Kidney (tissue), 22 donors: ENCODE measurements at places on chromosomes 16 and 17. TPM values are rescaled to one million over a fixed set of nuclear protein-coding genes. Genes with fewer than 3 reads are reported as not detected.
A peak's percentile ranks its signal among the peaks of the same experiment; 100 is the strongest.

Gene PDIA2
- total RNA-seq, result not detected

Gene SULT1A1
- total RNA-seq, result 20.7 TPM

Gene PKMYT1
- 2.2 TPM for total RNA-seq

Gene ITGA2B
- total RNA-seq, result 1.7 TPM

Gene ERN2
- not detected for total RNA-seq

Gene CHAD
- total RNA-seq, result 0.22 TPM

Gene EPN3
- 5.0 TPM for total RNA-seq

Gene C16orf96
- total RNA-seq, result 0.16 TPM

Gene LDHD
- total RNA-seq, result 14.7 TPM

DNA sequence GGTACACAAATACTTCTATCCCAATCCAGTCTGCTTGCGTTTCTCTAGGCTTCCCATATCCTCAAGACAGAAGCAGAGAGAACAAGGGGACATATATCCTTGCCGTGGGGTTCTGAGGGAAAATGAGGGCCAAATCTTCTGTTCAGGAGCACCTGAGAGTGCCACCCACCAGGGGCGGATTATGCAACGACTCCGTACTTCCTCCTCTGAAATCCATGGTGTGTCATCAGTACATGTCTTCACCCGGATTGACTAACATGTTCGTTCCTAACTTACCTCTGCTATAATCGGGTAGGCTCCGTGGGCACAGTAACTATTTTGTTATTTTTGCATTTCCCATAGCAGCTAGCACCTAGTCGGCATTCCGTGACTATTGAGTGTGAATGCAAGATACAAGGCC is 7.8 kb upstream of the ZNF200 start:
- DNase-seq, result no peak

- no peak for DNase-seq
Observed at GRCh38 chr17:45433159-45433535, 477 bp upstream of the ARHGAP27 start.

GRCh38 chr17:3879591-3880417 is 13.0 kb downstream of the CAMKK1 start:
- no peak for DNase-seq

- no peak for DNase-seq
Observed at GRCh38 chr16:57062329-57062728, 30.1 kb upstream of the CPNE2 start.

DNA sequence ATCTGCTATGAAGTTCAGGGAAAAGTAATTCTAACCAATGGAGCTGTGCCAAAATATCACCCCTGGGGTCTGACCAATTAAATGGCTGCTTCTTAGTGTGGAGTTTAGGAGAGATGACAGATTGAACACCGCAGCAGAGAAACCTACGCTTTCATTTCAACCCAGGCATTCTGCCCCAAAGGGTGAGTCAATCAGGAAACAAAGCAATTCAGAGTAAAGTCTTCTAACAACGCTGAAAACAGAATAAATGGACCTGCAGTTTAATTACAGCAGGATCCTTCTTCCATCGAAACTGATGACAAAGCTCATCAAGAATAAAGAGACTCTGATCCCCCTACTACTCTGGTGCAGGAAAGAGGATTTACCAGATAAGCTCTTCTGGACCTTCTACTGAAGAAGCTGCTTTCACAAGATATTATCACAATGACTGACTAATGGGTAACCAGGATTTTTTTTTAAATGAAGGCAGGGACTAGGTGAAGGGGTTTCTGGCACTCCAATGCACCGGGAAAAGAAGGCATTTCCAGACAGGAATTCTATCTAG is 16.7 kb downstream of the RFFL start:
- DNase-seq, result no peak

DNA sequence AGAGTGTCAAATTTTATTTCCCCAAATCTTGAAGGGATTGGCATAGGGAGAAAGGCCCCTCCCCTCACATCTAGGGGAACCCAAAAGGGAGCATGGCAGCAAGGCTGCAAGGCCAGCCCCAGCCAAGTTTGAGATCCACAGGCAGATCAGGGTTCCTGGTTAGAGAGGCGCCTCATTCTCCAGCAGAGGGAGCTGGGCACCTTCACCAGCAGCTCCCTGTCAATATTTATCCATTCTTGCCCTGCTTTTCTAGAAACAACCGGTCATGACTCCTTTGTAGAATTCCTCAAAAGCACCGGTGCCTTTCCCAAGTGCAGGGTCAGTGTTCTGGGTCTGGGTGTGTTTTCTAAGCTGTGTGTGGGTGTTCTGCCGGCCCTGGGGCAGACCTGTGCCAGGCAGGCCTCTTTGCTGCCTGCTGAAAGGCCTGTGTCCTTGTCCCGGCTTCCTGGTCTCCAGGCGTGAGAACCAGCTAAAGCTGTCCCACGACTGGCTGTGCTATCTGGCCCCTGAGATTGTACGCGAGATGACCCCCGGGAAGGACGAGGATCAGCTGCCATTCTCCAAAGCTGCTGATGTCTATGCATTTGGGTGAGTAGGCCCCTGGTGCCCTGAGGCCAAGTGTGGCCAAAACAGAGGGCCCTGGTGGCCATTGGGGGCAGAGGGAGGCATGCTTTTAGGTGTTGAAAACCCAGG is 21.2 kb upstream of the LGALS9 start:
- DNase-seq, result peak; percentile 71

GRCh38 chr17:66275651-66276050 is 26.8 kb upstream of the PRKCA start:
- DNase-seq, result no peak

GRCh38 chr16:88936556-88937205 is 40.3 kb downstream of the CBFA2T3 start:
- no peak for DNase-seq

DNA sequence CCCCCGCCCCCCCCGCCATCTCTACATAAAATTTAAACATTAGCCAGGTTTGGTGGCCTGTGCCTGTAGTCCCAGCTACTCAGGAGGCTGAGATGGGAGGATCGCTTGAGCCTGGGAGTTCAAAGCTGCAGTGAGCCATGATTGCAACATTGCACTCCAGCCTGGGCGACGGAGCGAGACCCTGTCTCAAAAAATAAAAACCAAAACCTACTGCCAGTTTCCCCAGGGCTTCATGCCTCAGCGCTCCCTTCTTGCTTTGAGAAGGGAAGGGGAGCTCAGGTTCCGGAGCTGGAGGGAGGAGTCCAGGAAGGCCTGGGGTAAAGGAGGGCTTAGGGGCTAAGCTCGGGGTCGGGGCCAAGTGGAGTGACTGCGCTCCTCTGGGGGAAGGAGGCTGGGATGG is 20.5 kb downstream of the PLCD3 start:
- peak; percentile 79 for DNase-seq

GRCh38 chr17:41480136-41480535 is 815 bp downstream of the KRT35 start:
- no peak for DNase-seq

DNA sequence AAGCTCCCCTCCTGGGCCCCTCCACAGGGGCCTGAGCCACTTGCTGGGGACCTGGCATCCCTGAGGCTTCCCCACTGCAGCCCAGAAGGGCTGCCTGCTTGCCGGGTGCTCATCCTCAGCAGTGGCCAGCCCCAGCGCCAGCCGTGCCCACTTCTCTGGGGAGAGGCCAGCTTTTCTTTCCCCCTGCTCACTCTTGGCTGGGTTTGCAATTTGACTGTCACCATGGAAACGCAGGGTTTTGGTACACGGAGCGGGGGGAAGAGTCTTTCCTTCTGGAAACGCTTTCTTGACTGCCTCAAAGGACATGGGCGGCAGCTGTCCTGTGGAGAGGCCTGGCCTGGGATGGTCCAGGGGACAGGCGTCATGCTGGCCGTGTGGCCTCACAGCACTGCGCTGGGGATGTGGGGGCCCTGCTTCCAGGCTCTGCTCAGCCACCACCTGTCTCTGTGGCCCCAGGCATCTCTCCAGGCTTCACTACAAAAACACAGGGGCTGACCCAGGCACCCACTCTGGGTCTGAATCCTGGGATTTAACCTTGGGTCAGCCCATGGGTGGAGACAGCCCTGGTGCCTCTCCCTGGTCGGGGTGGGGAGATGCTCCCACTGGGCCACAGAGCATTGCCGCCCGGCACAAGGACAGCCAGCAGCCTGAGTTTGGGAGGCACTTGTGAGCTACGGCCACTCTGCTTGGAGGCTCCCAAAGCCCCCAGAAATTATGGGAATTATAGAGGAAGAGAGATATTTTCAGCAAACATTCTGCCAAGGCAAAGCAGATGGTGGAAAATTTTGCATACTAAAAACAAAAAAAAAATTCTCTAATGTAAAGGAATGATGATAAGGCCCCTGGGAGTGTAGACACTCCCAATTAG is 45.9 kb upstream of the DOC2B start:
- peak; percentile 40 for DNase-seq

DNA sequence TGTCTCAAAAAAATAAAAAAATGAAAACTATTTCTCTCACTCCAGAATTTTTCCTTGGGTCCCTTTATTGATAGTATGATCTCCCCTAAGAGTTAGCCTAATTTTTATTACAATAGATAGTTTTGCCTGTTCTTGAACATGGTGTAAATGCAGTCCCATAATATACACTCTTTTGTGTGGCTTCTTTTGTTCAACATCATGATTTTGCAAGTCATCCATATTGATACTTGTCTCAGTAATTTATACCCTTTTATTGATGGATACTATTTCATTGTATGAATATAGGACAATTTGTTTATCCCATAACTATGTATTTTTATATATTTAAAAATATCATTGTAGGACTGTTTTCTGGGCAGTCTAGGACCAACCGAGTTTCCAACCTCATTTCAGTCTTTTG is 207.0 kb downstream of the UTP18 start:
- DNase-seq, result no peak

GRCh38 chr17:19388791-19389785 is 2.1 kb upstream of the MFAP4 start:
- peak; percentile 2 for DNase-seq

DNA sequence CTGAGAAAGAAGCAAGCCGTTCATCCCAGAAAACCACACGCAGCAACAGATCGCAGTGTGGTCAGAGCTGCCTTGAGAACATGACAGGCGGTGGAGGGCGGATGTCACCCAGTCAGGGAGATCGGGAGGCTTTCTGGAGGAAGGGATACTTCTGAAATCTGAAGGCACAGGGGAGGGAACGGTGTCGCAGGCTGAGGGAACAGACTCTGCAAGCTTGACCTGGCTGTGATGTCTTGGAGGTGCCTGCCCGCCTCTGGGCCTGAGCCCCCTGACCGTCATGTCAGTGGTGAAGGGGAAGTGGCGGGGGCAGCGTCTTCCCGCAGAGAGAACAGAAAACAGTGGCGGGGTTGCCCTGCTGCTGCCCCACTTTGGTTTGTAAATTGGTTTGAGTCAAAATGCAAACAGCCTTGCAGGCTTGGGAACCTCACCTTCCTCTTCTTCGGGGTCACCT is 8.1 kb upstream of the ATP2A3 start:
- DNase-seq, result no peak

DNA sequence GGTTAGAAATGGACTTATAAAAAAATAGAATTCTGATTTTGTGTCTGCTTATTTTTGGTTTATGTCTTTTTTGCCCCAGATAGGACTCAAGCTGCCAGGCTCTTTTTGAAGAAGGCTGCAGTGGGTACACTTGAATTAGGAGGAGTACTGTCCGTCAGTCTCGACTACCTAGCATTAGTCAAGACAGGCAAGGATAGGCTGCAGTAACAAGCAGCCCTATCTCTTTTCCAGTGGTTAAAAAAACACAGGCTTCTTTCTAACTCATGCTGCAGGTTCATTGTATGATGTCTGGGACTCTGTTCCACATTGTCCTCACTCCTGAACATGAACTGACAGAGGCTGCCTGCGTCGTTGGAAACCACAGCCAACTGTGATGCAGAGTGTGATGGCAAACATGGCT is 8.0 kb downstream of the C16orf46 start:
- DNase-seq, result no peak

- no peak for DNase-seq
Observed at GRCh38 chr16:82386761-82387160, 216.7 kb upstream of the MPHOSPH6 start.

DNA sequence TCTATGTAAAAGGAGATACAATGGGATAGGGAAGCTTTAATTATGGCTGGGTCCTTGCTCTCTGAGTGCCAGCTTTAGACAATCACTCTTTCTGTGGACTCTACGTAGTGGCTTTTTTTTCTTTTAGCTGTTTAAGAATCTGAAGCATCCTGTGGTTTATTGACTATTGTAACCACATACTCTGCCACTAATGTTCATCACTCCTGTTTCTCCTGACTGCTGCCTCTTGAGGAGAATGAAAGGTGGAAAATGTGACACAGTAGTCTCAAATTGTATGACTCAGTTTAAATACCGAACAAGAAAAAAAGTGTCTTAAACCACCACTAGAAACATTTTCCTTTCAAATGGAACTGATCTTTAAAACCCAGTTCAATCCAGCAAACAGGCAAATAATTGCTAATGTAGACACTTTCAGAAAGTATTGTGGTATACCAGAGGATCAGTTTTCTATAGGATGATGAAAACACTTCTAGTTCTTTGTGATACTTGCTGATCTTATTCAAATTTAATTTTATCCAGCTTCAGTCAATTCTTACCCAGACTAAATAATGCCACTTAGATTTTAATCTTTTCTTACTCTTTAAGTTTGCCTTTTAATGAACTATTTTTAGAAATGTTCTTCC is 302.7 kb upstream of the PMFBP1 start:
- DNase-seq, result no peak

DNA sequence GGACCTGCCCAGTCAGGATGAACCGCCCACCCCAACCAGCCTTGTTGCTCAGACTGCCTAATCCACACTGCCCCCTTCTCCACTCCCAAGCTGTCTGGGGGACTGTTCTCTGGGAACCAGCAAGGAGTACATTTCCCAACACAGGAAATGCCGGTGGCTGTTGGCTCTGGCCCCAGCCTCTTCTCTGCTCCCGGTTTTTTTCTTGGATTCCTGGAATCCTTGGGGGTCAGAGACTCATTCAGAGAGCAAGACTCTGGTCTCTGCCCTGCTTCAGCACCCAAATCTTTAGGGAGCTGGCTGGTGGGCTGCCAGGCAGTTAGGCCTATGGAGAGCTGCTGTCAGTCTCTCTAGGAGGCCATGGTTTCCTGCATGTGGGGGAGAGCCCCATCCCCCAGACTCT is 10.8 kb upstream of the MTMR4 start:
- DNase-seq, result peak; percentile 91
